ENCODE measurements at places on chromosomes 5 and 9.

DNA sequence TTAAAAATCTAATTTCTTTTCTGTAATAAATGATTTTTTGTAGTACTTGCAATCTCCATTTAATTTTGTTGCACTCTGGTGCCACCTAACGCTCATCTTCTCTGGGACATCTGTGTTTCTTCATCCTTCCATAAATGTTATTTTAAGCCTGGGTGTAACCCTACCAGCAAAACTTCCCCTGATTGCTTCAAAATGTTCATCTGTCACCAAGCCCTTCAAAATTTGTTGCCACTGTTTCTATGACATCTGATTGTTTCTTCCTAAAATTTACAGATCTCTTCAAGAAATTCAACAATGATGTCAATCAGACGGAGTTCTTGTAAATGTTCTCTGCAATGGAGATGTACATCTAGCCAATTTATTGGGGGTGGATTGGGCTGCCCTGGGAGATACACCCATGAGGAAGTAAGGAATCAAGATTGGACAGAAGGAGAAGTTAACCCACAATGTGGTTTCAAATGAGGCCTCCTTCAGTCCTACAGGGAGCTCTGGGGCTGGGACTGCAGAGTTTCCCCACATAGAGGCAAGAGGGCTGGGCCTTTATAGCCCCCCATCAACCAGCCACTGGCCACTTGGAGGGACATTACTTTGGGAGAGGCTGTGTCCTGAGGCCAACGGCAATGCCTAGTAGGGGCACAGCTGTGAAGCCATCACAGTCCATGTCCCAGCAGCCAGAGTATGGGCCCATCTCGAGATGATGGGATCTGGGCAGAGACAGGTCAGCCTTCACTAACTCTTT is 23.3 kb downstream of the MCTP1 start:
- DNase-seq, result no peak

- DNase-seq, result no peak
Measured at GRCh38 chr9:82722561-82722960, 340.4 kb downstream of the RASEF start.

- DNase-seq, result no peak
Measured at GRCh38 chr5:143714629-143715028, 97.3 kb upstream of the HMHB1 start.

GRCh38 chr9:3118081-3118480 is 274.2 kb upstream of the PUM3 start:
- DNase-seq, result no peak

DNA sequence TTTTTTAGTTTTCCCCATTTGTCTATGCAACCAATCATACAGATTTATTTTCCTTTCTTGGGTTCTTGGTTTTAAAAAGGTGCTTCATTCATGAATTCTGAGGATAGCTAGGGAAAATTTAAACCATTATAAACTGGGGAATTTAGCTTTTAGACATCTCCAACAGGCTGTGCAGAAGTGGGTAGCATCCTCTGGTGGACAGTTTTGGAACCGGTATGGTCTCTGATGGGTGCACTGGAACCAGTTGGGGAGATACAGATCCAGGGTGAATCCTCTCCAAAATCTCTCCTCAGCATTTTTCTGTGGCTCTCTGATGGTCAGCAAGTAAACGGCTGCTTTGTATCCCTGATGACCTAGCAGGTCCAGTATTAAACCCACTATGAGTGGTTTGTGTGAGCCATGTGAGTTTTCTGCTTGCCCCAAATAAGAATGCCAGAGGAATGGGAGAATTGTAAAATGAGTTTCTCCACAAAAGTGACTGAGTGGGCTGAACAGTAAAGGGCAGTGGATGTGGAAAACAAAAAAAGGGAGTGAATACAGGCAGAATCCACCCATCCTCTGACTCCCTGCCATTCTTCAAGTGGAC is 9.1 kb upstream of the DNAJC25 start:
- DNase-seq, result peak; percentile 24

DNA sequence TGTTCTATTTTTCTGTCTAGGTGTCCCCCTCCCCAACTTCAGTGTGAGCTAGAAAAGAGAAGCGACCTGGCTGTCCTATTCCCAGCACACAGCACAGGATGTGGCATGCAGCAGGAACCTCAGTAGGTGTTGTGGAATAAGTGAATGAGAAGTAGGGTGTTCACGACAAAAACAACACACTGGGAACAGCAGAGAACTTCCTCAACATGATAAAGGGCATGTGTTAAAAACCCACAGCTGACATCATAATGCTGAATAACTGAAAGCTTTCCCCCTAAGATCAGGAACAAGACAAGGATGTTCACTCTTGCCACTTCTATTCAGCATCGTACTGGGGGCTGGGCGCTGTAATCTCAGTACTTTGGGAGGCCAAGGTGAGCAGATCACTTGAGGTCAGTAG is 155.6 kb upstream of the ZNF618 start:
- DNase-seq, result no peak

- DNase-seq, result no peak
Measured at GRCh38 chr9:21936161-21936560, 58.0 kb downstream of the CDKN2A start.

- DNase-seq, result no peak
Measured at GRCh38 chr5:96022971-96023370, 61.3 kb upstream of the ELL2 start.

DNA sequence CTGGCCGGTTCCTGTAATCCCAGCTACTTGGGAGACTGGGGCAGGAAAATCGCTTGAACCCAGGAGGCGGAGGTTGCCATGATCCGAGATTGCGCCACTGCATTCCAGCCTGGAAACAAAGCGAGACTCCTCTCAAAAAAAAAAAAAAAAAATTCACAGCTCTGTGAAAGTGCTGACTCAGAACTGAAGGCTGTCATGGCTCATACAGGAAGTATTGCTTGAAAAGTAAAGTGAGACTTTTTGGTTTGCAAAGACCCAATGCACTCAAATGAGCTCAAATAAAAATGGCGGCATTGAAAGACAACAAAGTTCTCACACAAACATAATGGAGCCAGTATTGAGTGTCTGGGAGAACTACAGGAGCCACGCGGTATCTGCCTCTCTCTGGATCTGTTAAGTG is 202.1 kb downstream of the FBXL7 start:
- no peak for DNase-seq

- no peak for DNase-seq
Measured at GRCh38 chr5:132396589-132397031, 27.1 kb downstream of the SLC22A5 start.

GRCh38 chr9:5352637-5353248 is 13.1 kb upstream of the RLN1 start:
- no peak for DNase-seq

- DNase-seq, result no peak
Measured at GRCh38 chr5:76720988-76721569, 5.2 kb downstream of the F2R start.

- DNase-seq, result peak; percentile 44
Measured at GRCh38 chr5:156402387-156402921, 75.5 kb downstream of the SGCD start.

- no peak for DNase-seq
Measured at GRCh38 chr9:85521371-85522197, 220.2 kb downstream of the AGTPBP1 start.

- DNase-seq, result no peak
Measured at GRCh38 chr9:112819635-112820496, 69.3 kb downstream of the SNX30 start.

DNA sequence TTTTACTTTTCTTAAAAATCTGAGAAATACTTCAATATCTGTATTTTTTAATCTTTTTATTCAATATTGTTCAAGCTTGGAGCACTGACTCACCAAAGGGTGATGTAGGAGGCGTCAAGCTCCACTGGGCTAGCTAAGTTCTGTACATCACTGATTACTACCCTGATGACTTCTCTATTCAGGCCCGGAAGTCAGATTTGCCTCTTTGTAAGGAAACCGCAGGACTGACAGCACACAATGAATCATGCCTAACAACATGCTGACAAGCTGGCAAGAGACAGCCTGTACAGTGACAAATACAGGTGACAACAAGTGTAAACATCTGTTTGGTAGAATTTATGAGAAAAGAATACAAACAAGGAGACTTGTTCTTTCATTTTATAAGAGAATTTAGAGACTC is 627.9 kb upstream of the RORB start:
- peak; percentile 19 for DNase-seq

- DNase-seq, result no peak
Measured at GRCh38 chr5:88667496-88668201, 215.3 kb downstream of the MEF2C start.

DNA sequence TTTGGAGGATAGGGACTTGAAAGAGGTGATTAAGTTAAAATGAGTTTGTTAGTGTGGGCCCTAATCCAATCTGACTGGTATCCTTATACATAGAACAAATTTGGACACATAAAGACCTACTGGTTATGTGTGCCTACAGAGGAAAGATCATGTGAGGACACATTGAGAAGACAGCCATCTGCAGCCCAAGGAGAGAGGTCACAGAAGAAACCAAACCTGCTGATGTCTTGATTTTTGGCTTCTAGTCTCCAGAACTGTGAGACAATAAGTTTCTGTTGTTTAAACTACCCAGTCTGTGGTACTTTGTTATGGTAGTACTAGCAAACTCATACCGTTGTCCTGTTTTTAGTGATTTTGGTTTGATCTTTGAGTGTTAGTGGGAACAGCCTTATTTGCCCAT is 18.3 kb downstream of the RNF180 start:
- no peak for DNase-seq

GRCh38 chr9:131101207-131101964 is 5.1 kb downstream of the AIF1L start:
- no peak for DNase-seq

GRCh38 chr5:20434786-20435185 is 446.8 kb upstream of the CDH18 start:
- no peak for DNase-seq

GRCh38 chr9:136624184-136624951 is 38.3 kb upstream of the EGFL7 start:
- no peak for DNase-seq

- no peak for DNase-seq
Measured at GRCh38 chr9:79259858-79260257, 311.9 kb upstream of the TLE4 start.
